Thymus (tissue), 14 donors: ENCODE measurements at places on chromosomes 7 and 10. TPM values are rescaled to one million over a fixed set of nuclear protein-coding genes. Genes with fewer than 3 reads are reported as not detected.

Gene NKX2-3
- 0.05 TPM for total RNA-seq

Gene VAX1
- not detected for total RNA-seq

Gene VIM
- 696 TPM for total RNA-seq

Gene SMO
- total RNA-seq: 11.7 TPM

Gene PVRIG
- total RNA-seq: 52.3 TPM

Gene NEBL
- 7.6 TPM for total RNA-seq

Gene PILRA
- 4.6 TPM for total RNA-seq

Gene RELN
- total RNA-seq: 0.28 TPM

Gene ACTL6B
- 0.05 TPM for total RNA-seq

Gene SERPINE1
- 2.1 TPM for total RNA-seq

Gene ANKRD61
- total RNA-seq: 0.05 TPM

Gene CYP26A1
- 1.2 TPM for total RNA-seq

Gene DHX32
- total RNA-seq: 13.6 TPM

Gene CPA5
- total RNA-seq: 17.2 TPM

Gene CYP3A5
- total RNA-seq: 2.1 TPM

Gene LOXL4
- total RNA-seq: 0.99 TPM

Gene MAGI2
- 0.42 TPM for total RNA-seq

Gene ATAD1
- 33.5 TPM for total RNA-seq

Gene CEP41
- 15.7 TPM for total RNA-seq

Gene MRLN
- 0.47 TPM for total RNA-seq

Gene NFE2L3
- 39.3 TPM for total RNA-seq

Gene EN2
- under 0.01 TPM for total RNA-seq

Gene ADARB2
- 2.5 TPM for total RNA-seq

Gene A1CF
- 0.05 TPM for total RNA-seq

Gene RPP38
- total RNA-seq: 14.7 TPM

Gene ANKRD2
- total RNA-seq: 0.05 TPM

Gene PTF1A
- not detected for total RNA-seq

Gene HIF1AN
- 7.3 TPM for total RNA-seq

Gene NODAL
- total RNA-seq: 0.28 TPM

Gene ZPBP
- total RNA-seq: 0.14 TPM

Gene CH25H
- 8.5 TPM for total RNA-seq

Gene H2BK1
- not detected for total RNA-seq

Gene CUEDC2
- 40.5 TPM for total RNA-seq

Gene SLC16A12
- 0.24 TPM for total RNA-seq

Gene TAS2R3
- 0.52 TPM for total RNA-seq
